MV-4-11 (cell line): ENCODE measurements at places on chromosomes 11 and 22.

DNA sequence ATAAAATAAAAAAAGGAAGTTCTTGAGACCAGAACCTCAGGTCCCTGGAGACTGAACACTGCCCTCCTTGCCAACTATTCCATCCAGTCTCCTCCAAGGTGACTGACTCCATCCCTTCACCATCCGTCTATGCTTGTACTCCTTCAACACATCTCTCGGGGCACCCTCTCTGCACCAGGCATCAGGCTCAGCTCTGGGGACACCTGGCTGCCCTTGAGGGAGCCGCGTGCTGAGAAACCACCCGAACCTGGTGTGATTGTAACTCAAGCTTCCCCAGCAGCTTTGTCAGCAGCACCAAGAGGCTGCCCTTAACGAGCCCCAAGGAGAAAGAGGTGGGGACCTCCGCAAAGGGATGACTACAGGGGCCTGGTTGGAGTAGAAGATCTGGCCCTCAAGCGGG, 1.7 kb downstream of the PTPN5 start:
- no peak for DNase-seq

GRCh38 chr11:8038811-8039529, 42.0 kb upstream of the TUB start:
- DNase-seq = no peak

DNA sequence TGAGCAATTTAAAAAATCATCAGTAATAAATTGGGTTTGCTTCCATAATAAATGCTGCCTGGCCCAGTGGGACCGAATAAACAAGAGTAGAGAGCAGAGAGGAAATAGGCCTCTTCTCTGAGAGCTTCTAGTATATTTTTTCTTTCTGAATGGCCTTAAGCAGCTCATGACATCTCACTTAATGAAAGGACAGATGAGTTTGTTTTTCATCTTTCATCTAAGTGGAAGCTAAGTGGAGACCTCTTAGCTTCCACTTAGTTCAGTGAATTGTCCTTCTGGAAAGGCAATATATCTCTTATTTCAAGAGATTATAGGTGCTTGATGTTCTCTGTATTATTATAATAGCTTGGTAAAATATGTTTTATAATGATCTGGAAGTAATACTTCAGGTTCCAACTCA, 245.9 kb upstream of the ANO3 start:
- no peak for DNase-seq

DNA sequence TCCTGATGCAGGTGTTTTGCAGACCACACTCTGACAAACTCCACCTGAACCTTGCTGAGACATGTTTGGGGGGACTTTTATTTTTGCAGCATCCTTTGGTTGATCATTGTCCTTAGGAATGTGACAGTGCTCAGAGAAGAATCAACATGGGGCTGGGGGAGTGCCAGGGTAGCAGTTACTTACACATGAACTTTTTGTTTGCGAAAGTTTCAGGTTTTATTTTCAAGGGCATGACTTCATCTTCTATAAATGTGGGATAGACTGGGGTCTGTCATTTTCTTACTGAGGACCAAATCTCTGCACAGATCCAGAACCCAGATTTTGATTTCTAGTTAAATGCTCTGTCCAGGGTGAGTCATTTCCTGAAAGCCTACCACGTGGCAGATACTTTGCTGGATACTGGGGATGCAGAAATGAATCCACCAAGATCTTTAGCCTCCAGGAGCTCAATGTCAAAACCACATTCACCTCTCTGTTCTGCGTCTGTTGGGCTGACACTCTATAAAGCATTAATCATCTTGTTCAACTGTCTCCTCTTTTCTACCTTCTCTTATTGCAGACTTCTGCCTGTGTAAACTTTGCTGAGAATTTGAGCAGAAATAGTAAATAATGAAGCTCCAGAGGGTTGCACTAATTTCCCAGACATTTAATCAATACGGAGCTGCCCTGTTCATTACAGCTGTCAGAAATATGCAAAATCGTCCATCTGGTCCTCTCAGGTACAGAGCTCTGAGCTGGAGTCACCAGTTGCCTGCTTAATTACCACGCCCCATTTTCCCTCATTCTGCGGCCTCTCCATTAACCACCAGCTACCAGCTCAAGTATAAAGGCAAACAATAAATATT, 387.9 kb downstream of the MIAT start:
- DNase-seq = no peak

GRCh38 chr22:30121960-30122359, 41.7 kb downstream of the HORMAD2 start:
- DNase-seq = no peak

DNA sequence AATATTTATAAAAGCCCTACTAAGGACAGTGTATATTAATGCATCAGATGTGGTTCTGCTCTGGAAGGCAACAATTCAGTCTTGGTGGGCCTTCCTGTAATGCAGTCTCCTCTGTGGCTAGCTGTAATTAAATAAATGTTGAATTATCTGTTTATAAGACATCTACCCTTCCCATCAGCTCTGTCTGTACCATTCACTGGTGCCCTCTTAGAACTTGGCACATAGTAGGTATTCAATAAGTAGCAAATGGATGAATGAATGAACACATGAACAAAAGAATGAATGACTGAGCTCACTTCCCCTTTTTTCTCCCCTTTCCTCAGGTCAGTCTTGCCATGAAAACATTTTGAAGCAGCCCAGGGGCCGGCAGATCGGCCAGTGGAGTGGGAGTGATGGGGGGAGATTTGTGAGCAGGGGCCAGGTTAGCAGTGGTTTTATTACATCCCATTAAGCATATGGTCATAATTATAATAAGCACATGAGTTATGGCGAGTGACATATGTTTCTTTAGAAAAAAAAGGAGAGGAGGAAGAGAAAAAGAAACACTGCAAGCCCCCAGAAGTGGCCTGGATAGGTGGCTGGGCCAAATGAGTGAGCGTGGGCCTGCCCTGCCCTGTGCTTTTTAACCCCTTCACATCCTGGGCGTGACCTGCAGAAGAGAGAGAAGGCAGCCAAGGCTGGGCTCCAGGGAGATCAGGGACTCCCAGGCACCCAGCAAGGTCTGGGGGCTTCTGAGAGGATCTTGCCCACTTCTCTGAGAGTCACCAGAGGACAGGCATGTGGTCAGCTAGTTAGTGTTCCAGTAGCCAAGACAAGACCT, 48.6 kb upstream of the CD82 start:
- no peak for DNase-seq

- no peak for DNase-seq
Measured at GRCh38 chr22:35219012-35219411, 38.3 kb upstream of the HMGXB4 start.

GRCh38 chr22:17827466-17827865, 53.2 kb upstream of the BID start:
- DNase-seq = no peak

DNA sequence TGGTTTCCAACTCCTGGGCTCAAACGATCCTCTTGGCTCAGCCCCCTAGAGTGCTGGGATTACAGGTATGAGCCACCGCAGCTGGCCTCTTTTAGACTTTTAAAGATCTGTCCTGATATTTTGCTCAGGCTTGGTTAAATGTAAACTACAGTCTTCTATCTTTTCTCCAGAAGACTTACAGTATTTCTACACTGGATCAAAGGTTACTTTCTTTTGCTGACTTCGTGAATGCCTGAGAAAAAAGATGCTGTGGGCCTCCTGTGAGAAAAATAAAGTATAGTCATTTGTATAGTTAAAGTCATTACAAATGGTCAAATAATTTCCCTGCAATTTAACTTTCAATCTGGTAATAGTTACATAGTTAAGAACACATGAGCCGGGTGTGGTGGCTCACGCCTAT, 19.6 kb downstream of the DEPDC5 start:
- DNase-seq = no peak

GRCh38 chr11:125313271-125314219, 149.0 kb downstream of the PKNOX2 start:
- no peak for DNase-seq

DNA sequence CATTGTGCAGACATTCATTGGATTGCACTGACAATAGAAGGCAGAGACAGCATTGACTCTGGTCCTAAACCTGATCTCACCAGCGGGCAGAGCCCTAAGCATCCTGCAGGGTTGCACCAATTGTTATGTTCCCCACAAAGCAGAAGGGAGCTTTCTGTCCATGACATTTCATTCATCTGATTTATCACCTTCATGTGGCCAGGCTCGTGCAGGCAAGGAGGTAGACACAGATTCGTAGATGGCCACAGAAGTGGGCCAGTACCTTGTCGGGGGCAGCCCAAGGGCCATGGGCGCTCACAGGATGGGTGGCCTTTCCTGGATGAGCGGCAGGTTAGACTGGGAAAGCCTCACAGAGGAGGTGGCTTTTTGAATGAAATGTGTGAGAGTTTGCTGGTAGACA, 2.9 kb downstream of the TSKU start:
- DNase-seq = no peak

- DNase-seq = no peak
Measured at GRCh38 chr11:85236211-85236610, 390.9 kb downstream of the DLG2 start.
